ENCODE measurements at places on chromosomes 2 and 18.

GRCh38 chr2:125479143-125479636, 1176.8 kb upstream of the GYPC start:
- DNase-seq: no peak

DNA sequence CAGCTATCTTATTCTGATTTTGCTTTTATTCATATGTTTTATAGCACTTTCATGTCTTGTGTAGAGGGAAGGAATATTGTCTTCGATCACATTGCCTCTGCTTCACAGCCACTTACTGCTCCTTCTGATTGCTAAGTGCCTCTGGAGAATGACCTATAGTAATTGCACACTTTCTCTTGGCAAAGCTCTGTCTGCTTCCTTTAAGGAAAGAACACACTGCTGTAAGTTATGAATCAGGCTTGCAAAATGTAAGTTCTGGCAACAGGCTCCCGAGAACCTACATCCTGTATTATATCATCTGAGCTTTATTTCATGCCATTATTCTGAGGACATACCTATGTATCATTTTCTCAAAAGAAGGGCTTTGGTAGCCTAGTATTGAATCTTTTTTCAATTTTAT, 170.7 kb downstream of the ZNF804A start:
- DNase-seq: no peak

GRCh38 chr2:235600406-235600805, 106.6 kb downstream of the AGAP1 start:
- DNase-seq: no peak

DNA sequence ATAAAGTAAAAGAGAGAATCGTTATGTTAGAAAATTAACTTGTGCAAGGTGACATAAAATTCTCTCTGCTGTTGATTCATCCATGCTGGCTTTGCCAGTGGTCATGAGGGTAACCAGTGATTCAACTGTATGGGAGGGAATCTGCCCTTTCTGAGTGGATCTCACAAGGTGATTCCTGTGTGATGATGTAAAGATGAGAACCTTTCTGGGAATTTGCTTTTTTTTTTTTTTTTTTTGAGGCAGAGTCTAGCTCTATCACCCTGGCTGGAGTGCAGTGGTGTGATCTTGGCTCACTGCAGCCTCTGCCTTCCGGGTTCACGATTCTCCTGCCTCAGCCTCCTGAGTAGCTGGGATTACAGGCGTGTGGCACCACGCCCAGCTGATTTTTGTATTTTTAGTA, 23.3 kb downstream of the RAB31 start:
- no peak for DNase-seq

DNA sequence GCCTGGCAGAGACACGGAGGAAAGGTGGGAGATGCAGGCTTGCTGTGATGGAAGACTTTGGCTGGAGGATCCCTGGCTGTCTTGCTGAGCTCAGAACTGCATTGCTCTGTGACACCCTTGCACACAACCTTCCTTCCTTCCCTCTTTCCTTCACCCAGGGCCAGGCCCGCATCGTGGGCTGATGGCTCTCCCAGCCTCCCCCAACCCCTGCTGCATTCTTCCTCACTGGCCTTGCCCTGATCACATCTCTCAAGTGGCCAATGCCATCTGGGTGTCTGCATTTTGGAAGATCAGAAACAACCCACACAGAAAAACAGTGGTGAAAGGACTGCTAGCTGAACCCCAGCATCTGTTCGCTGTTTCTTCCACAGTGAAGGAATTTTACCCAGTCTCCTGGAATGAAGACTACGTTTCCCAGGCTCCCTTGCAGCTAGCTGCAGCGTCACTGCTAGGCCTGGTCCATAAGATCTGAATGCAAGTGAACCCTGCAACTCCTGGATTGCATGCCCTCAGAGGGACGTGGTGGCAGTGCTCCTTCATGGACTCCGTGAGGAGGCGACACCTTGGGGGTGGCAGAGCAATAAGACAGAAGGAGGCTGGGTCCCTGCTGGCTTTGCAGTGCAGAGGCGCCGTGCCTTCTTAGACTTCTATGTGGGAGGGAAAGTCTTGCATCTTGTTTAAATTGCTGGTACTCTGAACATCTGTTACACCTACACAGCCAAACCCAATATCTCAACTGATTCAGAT, 78.9 kb upstream of the YWHAQ start:
- DNase-seq: no peak

DNA sequence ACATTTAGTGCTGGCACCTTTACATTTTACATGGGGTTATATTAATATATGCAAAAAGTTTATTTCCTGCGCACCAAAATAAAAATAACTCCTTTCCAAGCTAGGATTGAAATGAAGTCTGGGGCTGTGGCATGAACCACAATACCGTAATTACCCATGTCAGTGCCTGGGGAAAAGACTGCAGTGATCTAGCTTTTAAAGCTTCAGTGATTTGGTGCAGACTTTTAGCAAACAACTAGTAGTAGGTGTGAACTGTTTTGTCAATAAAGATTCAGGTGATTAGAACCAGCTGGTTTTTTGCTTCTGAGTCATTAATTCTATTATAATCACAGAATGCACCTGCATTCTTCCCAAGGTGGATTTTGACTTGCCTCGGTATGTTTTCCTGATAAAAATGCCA, 21.2 kb downstream of the EFEMP1 start:
- DNase-seq: no peak

- DNase-seq: no peak
These were observed 357.0 kb downstream of the TSN start for GRCh38 chr2:122112216-122113005.

DNA sequence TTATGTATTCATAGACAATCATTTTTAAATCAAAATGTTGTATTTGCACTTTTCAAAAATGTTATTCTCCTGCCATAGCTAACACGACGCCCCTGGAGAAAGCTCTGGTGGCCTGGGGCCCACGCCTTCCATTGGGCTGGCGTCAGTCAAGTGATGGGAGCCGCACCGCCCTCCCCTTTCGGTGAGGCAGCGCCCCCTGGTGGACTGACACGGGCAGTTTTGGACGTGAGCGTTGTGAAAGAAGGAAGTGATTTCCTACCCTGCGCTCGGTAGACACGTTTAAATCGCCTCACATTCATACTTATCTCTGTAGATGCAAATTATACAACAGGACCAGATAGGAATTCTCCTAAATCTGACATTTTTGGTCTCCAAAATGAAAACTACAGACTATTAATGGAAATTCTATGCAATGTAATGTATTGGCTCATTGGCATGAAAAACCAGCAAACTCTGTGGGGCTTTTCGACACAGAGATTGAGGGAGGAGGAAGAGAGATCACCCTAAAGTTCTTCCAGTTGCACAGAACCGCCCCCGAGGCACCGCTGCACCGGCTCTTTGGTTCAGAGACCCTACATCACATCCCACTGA, 326.2 kb upstream of the SOX11 start:
- peak; percentile 20 for DNase-seq

DNA sequence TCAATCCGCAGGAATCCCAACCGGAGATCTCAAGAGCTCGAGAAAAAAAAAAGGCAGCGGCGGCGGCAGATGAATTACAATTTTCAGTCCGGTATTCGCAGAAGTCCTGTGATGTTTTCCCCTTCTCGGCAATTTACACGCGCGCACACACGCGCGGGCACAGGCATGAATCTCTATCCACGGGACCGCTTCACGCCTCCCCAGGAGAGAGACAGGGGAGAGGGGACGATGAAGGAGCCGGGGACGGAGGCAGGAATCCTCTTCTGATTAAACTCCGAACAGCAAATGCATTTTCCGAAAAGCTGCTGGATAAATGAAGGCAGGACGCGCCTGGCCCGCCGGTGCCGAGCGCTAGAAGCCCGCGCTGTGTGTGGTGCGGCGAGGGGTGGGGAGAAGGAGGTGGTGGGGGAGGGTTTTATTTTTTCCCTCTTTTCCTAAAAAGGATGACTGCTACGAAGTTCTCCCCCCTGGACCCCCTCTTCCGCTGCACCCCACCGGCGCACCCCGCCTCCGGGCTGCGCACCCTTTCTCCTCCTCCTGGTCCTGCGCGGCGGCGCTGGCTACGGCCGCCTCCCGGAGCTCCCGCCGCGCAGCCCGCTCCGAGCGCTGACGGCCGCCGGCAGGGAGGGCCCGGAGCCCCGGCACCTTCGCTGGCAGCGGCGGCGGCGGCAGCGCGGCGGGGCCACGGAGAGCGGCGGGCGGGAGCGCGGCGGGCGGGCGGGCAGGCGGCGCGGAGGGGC, at the start of gene BCL2:
Gene BCL2, minus strand, starts transcription at position 387 of the 740 bp plus-strand sequence.
- DNase-seq: no peak

DNA sequence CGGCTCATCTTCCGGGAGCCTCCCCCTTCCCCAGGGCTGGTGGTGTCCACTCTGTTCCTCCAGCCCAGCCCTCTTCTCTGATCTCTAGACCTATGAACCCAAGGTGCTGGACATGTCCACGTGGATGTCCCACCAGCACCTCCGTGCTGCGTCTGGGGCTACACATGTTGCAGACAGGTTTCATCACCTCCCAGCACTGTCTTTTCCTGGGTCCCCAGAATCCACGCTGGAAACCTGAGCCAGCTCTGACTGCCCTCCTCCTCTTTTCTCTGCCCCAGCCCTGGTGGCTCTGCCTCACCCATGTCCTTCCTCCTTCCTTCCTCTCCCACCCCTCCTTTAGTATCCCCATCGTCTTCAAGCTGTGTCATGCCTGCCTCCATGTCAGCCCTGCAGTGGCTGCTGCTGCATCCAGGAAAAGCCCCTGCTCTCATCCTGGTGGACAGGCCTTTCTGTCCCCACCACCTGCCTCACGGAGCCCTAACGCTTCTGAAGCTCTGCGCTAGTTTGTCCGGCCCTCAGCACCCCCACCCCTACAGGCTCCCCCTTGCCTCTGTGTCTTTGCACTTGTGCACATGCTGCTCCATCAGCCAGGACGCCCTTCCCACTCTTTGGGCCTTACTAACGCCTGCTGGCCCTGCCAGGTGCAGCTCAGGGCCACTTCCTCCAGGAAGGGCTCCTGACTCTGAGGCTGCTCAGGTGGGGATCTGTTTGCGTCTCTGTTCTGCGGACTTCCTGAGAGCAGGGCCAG, 105.9 kb downstream of the DYSF start:
- no peak for DNase-seq

DNA sequence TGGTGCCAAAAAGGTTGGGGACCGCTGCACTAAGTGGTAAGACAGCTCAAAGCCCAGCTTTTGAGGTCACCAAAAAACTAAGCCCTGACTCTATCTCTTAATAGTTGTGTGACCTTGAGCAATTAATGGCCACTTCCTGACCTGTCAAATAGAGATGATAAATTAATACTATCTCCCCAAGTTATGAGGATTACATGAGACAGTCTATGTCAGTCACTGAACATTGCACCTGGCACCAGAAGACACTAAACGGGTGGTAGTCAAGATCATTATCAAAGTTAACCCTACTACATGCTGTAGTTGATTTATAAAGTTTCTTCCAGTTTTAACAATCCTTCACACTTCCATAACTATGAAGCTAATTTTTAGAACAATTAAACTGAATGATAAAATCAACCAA, 36.5 kb downstream of the STPG4 start:
- DNase-seq: no peak

- no peak for DNase-seq
These were observed 148.3 kb downstream of the LAMA3 start for GRCh38 chr18:23837591-23837990.

GRCh38 chr18:23067236-23067635, 68.0 kb upstream of the CABLES1 start:
- DNase-seq: no peak

- DNase-seq: no peak
These were observed 58.8 kb upstream of the HPCAL1 start for GRCh38 chr2:10243926-10244270.

DNA sequence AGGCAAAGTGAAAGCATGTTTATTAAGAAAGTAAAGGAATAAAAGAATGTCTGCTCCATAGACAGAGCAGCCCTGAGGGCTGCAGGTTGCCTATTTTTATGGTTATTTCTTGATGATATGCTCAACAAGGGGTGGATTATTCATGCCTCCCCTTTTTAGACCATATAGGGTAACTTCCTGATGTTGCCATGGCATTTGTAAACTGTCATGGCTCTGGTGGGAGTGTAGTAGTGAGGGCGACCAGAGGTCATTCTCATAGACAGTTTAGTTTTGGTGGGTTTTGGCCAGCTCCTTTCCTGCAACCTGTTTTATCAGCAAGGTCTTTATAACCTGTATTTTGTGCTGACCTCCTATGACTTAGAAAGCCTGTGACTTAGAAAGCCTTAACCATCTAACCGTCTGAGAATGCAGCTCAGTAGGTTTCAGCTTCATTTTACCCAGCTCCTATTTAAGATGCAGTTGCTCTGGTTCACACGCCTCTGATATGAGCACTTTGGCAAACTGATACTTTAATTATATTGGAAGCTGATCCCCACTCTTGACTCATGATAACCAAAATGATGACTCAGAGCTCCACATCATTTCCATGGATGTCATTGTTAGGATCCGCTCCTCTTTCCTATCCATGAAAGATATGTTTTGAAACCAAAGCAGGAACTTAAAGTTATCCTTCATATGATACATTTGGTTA, 14.5 kb upstream of the ERMN start:
- no peak for DNase-seq

DNA sequence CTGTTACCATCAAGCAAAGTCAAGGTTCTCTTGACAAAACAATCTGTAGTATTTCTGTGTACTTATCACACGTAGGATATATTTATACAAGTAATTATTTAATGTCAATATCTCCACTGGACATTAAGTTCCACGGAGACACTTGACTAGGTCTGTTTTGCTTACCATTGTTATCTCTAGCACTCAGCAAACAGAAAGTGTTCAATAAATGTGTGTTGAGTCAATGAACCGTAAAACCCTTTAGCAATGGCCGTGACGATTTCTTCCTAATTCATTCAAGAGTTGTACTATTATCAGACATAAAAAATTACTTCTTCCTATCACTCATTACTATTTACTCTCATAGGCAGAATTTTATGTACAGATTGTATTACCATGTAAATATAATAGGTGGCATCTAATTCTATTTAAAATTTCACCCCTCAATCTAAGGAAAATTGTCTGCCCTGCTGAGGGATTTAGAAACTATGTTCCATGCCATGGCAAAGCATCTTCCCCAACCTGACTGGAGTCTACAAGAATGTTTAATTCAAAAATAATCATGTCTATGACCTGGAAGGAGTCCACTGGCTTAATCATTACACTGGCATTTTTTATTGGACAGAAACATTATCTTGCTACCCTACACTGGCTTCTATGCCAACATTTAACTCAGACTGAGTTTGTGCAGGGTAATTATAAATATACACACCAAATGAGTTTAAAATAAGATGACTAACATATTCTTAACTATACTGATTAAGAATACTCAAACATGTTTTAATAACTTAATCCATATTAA, 301.9 kb downstream of the ZEB2 start:
- no peak for DNase-seq

DNA sequence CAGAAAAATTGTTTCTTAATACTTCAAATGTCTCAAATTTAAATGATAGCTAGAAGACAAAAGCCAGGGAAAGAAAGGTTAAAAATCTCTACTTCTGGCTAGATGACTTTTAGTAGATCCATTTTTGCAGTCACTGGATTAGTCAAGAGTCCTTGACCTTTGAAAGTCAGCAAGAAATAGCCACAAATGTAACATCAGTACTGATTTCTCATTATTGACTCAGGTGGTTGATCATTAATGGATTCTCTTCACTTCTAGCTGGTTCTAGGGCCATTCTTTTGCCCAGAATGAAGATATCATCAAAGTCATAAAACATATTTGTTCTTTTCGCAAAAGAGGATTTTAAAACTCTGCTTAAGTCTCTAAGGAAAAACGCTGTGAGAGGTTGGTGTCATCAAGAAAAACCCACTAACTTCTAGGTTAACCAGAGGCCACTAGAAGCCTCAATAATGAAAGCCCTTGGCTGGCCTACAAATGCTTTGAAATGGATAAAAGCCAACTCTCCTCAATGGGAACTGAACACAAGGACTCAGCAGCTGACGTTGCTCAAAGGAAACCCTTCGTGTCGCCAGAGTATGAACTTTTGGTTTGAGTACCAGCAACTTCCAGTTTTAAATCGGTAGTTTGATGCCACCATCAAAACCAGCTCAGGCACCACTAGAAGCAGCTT, 66.3 kb downstream of the IRS1 start:
- no peak for DNase-seq

Data from GM06990 (cell line).